NCI-H226 (cell line): ENCODE measurements at places on chromosomes 11 and 22.
A peak's percentile ranks its signal among the peaks of the same experiment; 100 is the strongest.

GRCh38 chr11:2750101-2750681 lies 50.4 kb upstream of the KCNQ1OT1 start:
- DNase-seq: no peak

DNA sequence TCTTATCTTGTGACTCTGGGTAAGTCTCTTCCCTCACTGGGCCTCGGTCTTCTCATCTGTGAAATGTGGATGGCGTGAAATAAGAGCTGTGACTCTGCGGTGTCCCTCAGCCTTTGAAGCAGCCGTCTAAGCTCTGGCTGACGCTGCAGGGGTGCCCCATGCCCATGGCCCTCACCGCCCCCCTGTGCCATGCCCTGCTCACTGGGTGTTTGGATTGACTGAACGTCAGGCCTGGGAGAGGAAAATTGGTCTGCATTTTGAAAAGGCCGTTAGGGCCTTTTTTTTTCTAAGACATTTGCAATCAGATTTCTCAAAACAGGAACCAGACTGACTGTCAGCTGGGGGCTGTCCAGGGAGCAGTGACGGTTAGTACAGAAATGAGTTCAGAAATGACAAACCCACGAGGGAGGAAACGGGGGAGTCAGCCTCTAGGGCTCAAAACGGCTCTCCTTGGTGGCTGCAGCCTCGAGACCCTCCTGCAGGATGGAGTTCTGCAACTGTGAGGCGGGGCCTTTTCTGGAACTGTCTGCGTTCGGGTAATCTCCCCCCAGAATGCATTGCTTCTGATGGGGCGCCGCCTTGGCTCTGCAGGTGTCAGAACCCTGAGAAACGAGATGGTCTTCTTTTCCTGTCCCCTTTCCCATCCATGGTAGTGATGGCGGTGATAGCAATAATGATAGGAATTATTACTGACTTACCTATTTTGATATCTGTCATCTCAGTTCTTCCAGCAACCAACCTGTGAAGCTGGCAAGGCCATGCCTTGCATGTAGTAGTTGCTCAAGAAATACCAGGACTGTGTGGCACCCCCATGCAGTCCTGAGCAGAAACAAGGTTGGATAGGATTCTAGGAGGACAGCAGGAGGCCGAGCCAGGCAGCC lies 2.0 kb downstream of the GRK2 start:
- no peak for DNase-seq

DNA sequence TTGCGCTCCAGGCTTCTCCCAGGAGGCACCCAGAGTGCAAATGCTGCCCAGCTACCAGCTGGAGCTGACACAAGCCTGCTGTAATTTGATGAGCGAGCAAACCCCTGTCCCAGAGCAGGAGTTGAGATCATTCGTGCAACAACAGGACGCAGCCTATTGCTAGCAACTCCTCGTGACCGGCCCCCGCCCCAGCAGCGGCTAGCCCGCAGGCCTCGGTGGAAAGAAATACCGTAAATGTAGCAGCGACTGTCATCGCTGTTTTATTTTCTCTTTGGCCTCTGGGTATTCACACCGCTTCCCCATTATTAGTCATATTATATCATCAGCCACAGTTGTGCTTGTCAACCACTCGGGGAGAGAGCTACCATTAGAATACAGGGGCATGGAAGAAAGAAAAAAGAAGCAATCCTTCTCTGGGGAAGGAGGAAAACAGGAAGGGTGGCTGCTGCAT lies 59.2 kb upstream of the ATXN10 start:
- no peak for DNase-seq

GRCh38 chr22:37016134-37016910 lies 2.9 kb downstream of the TST start:
- DNase-seq: no peak

DNA sequence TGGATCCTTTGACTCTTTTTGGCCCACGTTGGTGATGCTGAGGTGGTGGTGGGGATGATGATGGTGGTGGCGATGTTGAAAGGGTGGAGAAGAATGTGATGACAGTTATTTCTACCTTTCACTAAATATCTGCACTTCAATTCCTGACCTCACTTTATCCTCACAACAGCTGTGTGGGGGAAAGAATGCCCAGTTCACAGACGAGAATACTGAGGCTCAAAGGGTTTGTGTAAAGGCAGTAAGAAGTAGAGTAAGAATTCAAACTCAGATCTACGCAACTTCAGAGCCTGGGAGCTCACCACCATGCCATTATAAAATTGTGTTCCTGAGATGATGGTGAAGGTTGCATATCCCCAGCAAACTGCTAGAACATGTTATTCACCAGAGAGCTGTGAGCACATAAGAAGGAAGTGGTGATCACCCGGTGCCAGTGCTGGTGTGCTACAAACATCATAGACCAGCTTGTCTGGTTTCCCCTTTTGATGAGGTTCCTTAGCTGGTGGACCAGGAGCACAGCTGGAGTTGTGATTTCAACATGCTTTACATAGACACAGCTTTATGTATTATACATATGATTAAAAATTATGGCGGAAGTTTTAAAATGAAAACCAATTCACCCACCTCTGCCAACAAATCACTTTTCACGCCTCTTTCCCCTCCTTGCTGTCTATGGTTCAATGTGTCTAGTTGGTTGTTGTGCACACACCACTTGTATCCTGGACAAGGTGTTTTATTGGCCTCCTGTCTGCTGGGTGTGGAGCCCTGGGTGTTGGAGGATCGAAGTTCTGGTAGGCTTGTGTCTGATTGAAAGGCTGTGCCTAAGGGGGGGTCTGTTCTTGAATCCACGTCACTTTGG lies 6.2 kb downstream of the ST14 start:
- no peak for DNase-seq

- no peak for DNase-seq
Observed at GRCh38 chr22:47813661-47814060, 1051.2 kb downstream of the TBC1D22A start.

DNA sequence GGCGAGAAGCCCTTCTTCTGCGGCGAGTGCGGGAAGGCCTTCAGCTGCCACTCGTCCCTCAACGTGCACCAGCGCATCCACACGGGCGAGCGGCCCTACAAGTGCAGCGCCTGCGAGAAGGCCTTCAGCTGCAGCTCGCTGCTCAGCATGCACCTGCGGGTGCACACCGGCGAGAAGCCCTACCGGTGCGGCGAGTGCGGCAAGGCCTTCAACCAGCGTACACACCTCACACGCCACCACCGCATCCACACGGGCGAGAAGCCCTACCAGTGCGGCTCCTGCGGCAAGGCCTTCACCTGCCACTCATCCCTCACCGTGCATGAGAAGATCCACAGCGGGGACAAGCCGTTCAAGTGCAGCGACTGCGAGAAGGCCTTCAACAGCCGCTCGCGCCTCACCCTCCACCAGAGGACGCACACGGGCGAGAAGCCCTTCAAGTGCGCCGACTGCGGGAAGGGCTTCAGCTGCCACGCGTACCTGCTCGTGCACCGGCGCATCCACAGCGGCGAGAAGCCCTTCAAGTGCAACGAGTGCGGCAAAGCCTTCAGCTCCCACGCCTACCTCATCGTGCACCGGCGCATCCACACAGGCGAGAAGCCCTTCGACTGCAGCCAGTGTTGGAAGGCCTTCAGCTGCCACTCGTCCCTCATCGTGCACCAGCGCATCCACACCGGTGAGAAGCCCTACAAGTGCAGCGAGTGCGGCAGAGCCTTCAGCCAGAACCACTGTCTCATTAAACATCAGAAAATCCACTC lies 12.2 kb downstream of the ZNF74 start:
- DNase-seq: no peak

DNA sequence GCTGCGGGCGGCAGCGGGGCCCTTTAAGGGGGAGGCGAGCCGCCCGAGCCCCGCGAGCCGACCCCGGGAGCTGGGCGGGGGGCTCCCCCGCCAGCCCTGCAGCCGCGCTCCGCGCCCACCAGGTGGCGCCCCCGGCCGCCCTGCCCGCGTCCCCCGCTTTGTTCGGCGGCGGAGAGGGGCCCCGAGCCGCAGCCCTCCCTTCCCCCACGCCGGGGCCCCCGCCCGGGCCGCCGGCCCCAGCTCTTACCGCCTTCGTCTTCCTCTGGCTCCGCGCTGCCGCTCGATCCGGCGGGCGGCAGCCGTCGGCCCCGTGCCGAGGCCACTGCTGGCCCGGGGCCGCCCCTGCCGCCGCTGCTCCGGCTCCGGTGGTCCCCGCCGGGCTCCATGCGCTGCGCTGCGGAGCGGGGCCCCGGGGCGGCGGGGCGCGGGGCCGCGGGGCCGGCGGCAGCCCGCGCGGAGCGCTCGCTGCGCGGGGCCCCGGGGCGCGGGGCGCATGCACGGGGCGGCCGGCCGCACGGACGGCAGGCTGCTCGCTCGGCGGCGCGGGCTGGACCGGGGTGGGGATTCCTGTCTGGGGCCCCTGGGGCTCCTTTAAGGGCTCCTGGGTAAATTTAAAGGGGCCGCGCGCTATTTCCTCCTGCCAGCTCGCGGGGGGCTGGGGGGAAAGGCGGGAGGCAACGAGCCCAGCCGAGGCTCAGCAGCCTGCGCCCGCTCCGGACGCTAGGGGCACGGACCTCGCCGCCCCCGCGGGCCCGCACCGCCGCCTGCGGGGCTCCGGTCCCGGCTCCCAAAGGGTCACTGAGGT lies at the start of gene ZFTA:
Gene ZFTA, minus strand, starts transcription at position 539 of the 805 bp plus-strand sequence. Its CDS starts 153 bp downstream, at position 386.
- DNase-seq: peak; percentile 39

DNA sequence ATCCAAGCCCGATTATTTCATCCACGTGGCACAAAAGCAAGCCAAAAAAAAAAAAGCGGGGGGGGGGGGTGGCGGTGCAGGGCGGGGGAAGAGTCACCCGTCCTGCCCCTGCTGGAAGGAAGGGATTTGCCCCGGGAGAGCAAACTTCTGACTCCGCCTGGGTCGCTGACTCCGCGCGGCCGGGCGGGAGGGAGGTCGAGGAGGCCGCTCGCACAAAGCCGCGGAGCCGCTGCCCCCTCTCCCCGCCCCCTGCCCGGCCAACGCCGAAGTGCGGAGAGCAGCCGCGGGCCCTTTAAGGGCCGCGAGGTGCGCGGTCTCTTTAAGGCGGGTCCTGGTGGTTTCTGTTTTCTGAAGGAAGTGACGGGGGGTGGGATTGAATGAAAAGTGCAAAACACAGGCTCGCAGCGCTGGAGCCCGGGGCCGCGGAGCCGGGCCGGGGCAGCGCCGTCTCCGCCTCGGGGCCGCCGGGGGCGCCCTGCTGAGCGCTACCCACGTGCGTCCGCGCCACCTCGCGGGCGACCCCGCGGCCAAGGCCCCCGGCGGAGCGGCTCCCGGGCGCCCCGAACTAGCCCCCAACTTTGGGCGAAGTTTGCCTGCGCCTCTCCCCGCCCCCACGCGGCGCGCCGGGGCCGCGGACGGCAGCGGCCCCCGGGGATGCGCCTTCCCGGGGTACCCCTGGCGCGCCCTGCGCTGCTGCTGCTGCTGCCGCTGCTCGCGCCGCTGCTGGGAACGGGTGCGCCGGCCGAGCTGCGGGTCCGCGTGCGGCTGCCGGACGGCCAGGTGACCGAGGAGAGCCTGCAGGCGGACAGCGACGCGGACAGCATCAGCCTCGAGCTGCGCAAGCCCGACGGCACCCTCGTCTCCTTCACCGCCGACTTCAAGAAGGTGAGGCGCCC lies at the start of gene OAF:
Gene OAF, plus strand, starts transcription at position 407 of the 896 bp plus-strand sequence. Its CDS starts 248 bp downstream, at position 655.
- DNase-seq: peak; percentile 71

DNA sequence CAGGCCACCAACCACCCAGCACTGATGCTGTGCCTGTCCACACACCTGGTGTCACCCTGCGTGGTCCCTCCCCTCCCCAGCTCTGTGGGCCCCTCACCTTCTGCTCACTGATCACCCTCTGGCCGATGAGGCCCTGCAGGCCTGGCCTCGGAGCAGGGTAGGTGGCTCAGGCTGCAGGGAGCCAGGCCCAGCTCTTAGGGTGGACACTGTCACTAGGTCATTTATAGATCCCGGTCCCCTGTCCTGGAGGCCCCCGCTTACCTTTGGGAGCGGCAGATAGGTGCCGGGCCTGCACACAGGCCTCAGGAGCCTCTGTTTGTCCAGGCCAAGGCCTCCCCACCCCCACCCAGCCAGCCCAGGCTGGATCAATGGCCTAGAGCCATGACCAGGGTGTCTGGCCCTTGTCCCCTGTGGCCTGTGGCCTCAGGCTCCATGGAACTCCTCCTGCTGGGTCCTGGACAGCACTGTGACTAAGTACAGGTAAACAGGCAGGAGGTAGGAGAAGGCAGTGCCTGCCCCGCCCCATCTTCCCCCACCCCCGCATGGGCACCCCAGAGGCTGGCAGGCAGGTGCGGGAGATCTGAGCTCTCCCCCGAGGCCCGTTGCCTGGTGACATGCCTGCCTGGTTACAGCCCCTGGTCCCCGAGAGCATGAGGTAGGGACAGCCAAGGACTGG lies at the start of gene TMPRSS6:
Gene TMPRSS6, minus strand, starts transcription at position 472 of the 676 bp plus-strand sequence. CDS start 6,296 bp downstream, outside the sequence.
- no peak for DNase-seq

DNA sequence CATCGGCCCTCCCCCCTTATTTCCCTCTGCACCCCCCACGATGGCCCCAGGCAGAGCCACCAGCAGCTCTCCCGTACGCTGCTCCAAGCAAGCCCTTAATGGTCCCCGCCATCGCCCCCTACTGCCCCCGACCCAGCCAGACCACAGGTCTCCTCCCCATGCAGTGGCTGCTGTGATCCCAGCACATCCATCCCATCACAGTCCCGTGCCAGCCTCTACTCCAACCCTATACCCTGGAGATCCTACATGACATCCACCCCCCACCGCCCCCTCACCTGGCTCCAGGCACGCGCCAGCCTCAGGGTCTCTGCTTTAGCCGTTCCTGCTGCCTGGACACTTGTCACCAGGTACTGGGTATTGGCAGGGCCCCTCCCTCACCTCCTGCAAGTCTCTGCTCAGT lies 85.8 kb upstream of the RTL6 start:
- DNase-seq: no peak

DNA sequence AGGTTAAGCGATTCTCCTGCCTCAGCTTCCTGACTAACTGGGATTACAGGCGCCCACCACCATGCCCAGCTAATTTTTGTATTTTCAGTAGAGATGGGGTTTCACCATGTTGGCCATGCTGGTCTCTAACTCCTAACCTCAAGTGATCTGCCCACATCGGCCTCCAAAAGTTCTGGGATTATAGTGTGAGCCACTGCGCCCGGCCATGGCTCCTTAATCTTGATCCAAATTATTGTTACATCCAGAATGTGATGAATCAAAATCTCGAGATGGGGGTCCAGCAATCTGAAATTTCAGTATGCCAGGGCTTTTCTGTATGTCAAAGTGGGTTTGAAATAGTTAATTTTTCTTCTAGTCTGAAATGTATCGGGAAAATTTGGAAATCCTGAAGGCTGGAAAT lies 3.7 kb downstream of the RPL27A start:
- DNase-seq: no peak

- no peak for DNase-seq
Observed at GRCh38 chr22:20748731-20749428, 25.0 kb upstream of the SERPIND1 start.

DNA sequence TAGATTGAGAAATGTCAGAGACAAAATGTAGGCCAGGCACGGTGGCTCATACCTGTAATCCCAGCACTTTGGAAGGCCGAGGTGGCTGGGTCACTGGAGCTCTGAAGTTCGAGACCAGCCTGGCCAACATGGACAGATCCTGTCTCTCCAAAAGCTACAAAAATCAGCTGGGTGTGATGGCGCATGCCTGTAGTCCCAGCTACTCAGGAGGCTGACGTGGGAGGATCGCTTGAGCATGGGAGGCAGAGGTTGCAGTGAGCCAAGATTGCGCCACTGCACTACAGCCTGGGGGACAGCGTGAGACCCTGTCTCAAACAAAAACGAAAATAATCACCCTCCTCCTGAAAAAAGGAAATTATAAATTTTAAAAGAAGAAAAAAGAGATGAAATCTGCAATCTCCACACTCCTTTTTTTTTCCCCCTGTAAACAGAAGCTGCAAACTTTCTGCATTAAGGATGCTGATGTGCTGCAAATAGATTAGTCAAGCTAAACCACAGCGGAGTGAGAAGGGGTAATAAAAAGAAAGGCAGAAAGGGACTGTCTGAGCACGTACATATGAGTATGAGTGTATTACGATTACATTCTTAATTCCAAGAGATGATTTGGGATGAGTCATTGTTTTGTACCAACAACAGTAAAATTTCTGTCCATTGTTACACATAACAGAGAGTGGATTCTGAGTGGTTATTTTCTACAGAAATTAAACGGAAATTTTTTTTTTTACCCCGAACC lies 87.3 kb downstream of the SIK3 start:
- DNase-seq: peak; percentile 90
